ENCODE measurements at places on chromosomes 3 and 15. TPM values are rescaled to one million over a fixed set of nuclear protein-coding genes. Genes with fewer than 3 reads are reported as not detected.
A peak's percentile ranks its signal among the peaks of the same experiment; 100 is the strongest.

Gene MED12L
- 2.7 TPM for polyA plus RNA-seq

Gene GRAMD1C
- 19.0 TPM for polyA plus RNA-seq

GRCh38 chr3:72721683-72722381 is 126.4 kb downstream of the SHQ1 start:
- no peak for DNase-seq

GRCh38 chr3:66827726-66828125 is 170.4 kb upstream of the KBTBD8 start:
- no peak for DNase-seq

DNA sequence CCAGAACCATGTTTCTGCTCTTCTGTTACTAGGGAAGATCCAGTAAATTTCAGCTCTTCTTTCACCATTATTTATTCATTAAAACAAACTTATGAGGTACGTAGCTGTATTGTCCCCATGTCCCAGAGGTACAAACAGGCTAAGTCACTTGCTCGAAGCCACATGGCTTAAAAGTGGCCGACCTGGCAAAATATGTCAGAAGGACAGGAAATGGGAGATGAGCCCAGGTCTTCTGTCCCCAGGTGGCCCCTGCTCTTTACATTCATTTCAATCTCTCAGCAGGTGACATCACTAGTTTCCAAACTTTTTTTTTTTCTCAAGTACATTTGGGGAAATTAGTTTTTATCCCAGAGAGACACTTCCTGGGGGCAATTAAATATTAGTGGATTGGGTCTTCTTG is 34.1 kb upstream of the LPP start:
- no peak for DNase-seq

DNA sequence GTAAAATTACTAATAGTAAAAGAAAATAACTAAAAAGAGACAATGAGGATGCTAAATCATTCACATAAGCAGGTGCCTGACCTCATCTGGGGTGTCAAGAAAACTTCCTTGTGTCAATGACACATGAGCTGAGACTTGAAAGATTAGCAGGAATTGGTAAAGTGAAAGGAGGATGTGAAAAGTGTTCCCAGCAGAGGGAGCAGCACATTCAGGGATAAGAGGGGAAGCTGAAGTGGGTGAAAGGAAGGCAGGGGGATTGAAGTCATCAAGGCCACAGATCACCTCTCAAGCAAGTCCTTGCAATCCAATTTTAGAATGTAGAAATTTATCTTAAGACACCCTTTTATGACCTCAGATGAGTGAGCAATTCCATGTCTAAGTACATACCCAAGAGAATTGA is 60.2 kb upstream of the ACP3 start:
- peak; percentile 52 for DNase-seq

DNA sequence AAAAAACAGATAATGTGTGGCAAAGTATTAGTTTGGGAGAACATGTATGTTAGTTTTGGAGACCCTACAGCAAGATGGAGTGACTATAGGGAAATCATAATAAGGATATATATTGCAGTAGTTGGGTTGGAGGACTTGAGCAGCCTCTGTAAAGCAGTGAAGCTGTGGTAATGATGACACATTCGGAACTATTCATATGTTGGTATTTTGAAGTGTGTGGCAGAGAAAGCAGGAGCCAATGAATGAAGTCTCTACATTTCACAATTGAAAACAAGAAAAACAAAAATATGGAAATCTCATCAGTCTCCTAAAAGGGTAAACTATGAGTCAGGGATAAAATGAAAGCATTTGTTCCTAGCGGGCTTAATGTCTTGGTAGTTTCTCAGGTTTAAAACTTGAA is 645.9 kb downstream of the OTOL1 start:
- no peak for DNase-seq

GRCh38 chr3:147360646-147361453 is 45.5 kb downstream of the ZIC4 start:
- DNase-seq, result no peak
